ENCODE measurements at places on chromosomes 12 and 14.

GRCh38 chr14:89500303-89500702, 83.3 kb upstream of the FOXN3 start:
- DNase-seq, result no peak

DNA sequence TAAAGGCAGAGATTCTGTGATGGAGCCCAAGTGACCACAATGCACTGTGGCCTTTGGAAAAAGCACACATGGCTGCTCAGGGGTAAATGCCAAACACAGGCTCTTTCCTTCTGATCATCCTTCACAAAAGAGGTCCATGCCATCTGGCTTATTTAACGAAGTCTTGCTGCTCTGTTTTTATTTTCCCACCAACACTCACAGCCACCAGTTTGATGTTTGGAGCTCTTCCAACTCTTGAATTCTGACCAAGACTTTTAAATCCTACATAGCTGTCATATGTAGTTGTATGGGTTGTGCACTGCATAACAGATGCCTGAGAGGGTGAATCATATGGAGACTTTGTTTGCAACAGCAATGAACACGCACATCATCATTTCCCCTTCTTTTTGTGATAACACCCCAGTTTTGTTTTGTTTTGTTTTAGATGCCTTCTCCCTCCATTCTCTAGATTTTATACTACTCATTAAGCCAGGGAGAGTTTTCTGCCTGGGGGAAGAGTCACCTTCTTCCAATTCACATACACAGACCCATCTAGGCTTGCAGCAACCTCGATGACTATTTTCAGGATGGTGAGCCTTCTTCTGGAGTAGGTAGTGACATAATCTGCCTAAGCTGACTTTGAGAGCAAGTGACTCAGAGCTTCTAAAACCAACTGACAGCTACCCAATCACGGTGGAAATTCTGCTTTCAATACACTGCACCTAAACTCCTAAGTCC, 145.2 kb upstream of the WSCD2 start:
- DNase-seq, result no peak

GRCh38 chr12:43912859-43913258, 77.0 kb downstream of the TMEM117 start:
- no peak for DNase-seq

GRCh38 chr14:51652168-51653078, 713 bp downstream of the FRMD6 start:
- DNase-seq, result peak; percentile 40

- no peak for DNase-seq
Observed at GRCh38 chr14:63940387-63940786, 87.6 kb downstream of the SYNE2 start.

- DNase-seq, result no peak
Observed at GRCh38 chr14:96225745-96226151, 21.1 kb downstream of the BDKRB2 start.

DNA sequence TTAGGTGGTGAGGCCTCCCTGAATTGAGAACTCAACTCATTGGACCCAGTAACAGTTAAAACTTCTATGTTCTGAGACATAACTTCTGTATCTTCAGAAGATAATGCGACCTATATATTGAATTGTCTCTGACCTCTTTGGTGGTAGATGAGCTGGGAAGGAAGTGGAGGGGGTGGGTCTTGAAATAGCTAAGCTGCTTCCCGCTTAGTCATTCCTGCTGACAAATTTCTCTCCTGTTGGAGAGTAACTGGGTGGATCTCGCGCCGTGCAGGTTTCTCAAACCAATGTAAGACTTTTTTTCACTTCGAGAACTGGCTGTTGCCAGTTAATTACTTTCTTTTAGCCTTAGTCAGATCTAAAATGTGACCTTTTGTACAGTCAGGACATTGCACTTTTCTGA, 100.8 kb downstream of the PPHLN1 start:
- no peak for DNase-seq

GRCh38 chr14:32329690-32330285, 690 bp downstream of the AKAP6 start:
- DNase-seq, result no peak

DNA sequence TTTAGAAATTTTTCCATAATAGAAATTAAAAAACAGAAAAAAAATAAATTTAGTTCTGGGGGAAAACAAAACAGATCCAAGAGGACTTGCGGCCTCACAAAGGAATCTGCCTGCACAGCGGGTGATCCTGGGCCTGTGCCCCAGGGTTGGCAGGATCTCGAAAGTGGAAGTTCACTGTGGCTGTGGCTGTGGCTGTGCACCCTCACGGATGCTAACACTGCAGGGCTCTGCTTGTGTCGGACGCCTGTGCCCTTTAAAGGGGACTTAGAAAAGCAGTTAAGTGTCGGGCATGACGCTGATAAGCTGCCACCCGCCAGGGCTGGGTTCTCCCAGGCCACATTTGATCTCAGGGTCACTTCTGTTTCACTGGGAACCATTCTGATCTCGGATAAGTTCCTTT, 209.1 kb downstream of the TTC7B start:
- DNase-seq, result no peak

- DNase-seq, result no peak
Observed at GRCh38 chr14:75875958-75876357, 105.8 kb downstream of the TGFB3 start.

DNA sequence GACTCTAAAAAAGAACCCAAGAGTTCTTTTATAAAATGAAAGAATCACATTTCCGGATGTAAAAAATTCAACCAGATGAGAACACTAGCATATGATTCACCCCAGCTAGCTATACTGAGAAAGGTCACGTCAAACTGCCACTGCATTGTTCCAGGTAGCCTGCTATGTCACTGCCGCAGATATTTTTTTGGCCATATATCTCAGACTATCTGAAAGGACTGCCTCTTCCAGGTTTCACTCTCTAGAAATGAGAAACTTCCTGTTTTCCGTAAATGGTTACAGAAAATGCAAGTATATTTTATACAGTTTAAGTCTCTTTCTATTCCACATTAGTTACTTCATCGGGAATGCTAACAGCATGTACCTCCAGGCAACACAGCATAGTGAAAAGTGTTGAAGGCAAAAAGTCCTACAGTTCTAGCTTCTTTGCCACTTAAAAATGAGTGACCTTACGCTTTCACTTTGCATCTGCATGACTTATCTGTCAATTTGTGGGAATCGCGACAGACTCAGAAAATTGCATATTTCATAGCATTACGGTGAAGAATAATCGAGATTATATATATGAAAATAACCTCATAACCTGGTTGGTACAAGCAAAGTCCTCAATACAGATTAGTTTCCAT, 105.2 kb downstream of the MED13L start:
- DNase-seq, result no peak

DNA sequence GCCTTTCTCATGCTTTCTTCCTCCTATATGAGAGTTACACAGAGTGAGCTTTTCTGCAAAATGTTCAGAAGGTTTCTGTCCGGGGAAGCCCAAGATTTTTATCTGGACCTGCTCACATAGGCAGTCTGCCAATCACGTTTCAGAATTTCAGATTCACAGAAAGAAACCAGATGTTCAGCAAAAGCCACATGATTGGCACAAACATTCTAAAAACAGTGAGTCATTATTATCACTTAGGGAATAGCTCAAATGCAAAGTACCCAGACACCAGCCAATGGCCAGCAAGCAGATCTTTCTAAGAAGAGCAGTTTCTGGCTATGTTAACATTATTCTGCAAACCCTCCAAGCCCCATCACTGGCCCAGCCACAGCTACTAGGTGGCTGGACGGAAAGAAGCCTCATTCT, 1558.5 kb upstream of the TMEM132C start:
- no peak for DNase-seq

GRCh38 chr12:46188170-46188569, 80.7 kb downstream of the SLC38A1 start:
- no peak for DNase-seq

DNA sequence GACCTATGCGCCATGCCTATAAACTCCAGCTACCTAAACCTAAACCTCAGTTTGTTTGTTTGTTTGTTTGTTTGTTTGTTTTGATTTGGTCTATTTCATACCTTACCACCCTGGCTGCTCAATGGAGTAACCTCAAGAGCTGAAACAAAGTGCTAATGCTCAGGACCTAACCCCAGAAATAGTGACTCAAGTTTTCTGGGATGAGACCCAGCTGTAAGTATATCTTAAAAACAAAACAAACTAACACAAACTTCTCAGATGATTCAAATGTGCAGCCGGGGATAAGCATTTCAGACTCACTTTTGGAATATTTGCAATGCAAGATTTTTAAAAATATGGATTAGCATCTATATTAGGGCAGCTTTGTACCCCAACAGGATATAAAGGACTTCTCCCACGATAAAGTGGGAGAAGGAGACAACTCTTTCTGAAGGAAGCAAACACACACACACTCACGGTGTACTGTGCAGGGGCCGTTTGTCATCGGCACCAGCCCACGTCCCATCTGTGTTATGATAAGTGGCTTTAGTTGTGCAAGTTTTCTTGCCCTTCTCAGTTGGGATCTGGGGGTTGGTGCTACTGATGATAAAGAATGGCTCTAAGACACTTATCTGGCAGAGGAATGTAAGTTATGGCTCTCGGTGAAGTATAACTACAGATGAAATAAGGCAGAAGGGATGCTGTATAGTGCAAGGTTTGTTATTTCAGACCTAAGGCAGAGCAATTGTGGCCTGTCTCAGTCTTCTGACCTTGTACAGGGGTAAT, 516.7 kb upstream of the TMEM132C start:
- DNase-seq, result no peak

DNA sequence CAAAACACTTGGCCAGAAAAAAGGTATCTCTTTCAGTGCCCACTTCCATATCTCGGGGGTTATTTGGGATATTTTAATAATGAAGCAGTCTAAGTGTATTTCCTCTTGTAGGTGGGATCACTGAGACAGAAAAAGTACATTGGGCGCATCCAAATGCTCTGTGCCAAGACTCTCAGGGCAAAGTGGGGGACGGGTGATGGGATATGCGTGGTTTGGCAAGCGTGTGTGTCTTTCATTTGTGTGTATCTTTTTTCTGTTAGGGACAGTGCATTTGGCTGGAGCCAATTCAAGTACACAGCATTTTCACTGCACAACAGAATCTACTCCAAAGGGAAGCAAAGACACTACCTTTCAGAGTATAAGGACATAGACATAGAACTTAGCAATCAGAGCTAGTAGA, 29.3 kb downstream of the SSPN start:
- DNase-seq, result no peak

DNA sequence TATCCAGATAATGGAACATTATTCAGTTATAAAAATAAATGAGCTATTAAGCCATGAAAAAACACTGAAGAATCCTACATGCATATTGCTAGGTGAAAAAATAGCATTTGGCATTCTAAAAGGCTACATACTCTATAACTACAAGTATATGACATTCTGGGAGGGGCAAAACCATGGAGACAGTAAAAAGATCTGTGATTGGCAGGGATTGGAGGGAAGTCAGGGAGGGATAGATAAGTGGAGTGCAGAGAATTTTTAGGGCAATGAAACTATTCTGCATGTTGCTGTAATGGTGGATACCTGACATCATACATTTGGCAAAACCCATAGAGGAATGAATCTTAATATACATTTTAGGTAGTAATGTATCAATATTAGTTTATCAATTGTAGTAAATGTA, 63.1 kb upstream of the SLC38A2 start:
- DNase-seq, result no peak

- DNase-seq, result no peak
Observed at GRCh38 chr12:116996093-116996492, 85.3 kb downstream of the FBXW8 start.

GRCh38 chr12:118358612-118359540, 13.8 kb downstream of the TAOK3 start:
- DNase-seq, result no peak
